ENCODE measurements at places on chromosomes 12 and 14. TPM values are rescaled to one million over a fixed set of nuclear protein-coding genes. Genes with fewer than 3 reads are reported as not detected.
A peak's percentile ranks its signal among the peaks of the same experiment; 100 is the strongest.

- DNase-seq: no peak
These were observed 1.2 kb downstream of the FOS start for GRCh38 chr14:75279763-75280290.

DNA sequence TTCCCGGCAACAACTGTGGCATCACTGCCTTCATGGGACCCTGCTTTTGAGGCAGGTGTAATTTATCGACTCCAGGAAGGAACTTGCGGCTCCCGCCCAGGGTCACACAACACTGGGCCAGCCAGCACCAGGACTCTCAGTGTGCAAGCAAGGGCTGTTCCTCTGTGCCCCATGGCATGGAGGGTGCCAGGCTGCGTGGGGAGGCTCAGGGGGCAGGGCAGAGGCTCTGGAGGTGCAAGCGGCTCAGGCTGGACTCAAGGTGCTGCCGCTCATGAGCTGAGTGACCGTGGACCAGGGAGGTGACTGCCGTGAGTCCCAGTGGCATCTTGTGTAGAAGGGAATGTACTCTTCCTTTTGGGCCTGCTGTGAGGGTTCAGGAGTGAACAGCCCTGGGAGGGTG is 57.6 kb downstream of the SLC24A4 start:
- no peak for DNase-seq

GRCh38 chr14:99575043-99576023 is 28.7 kb downstream of the CCDC85C start:
- no peak for DNase-seq

- no peak for DNase-seq
These were observed 111.7 kb downstream of the TBX5 start for GRCh38 chr12:114294303-114294685.

DNA sequence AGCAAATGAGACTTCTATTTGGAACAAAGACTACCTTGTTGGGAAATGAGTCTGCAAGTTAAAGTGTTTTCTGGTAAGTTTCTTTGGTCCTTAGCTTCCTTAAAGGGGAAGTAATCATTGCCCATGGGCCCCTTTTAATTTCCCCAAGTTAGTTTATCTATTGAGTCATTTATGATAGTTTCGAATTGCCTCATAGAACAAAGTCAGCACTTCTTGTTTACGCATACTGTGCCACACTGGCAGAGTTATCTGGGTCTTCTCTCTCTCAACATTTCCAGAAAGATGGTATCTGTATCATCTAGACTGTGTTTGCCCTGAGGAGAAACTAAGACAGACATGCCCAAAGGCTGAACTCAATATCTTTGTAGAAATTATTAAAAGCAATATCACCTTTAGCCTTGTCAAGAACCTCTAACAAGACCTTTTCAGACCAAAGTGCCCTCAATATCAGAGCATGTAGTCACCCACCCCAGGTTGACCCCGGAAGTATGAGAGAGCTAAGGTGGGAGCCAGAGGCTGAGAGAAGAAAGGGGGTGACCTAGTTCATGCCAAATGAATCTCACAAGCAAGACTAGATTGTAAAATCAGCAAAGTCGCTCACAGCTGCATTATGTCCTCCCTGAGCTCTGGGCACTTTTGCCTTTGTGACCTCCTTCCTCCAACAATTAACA is 40.0 kb downstream of the GPR65 start:
- DNase-seq: no peak

- DNase-seq: no peak
These were observed 1.4 kb downstream of the GNS start for GRCh38 chr12:64757771-64758170.

DNA sequence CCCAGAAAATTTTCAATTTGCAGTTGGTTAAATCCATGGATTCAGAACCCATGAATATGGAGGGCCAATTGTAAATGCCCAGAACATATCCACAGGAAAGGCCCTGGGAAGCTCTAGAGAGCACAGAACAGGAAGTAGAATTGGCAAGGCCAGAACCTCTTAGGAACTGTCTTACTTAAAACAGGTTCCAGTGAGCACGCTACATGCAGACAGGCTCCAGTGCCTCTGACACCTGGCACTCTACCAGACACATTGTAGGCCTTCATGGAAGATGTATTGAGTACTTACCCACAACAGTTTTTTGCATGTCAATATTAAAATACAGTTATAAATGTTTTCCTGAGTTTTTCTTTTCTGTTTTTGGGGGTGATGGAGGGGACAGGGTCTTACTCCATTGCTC is 188.2 kb upstream of the FRMD6 start:
- no peak for DNase-seq

GRCh38 chr12:34344851-34345522 is 322.7 kb downstream of the ALG10 start:
- no peak for DNase-seq

GRCh38 chr12:50314636-50315312 is 31.5 kb upstream of the LIMA1 start:
- DNase-seq: peak; percentile 78

- no peak for DNase-seq
These were observed 48.9 kb downstream of the LRRIQ1 start for GRCh38 chr12:85085066-85085465.

GRCh38 chr14:37021390-37021789 is 151.0 kb downstream of the SLC25A21 start:
- no peak for DNase-seq

- no peak for DNase-seq
These were observed 15.8 kb downstream of the TSPAN8 start for GRCh38 chr12:71142016-71142415.

DNA sequence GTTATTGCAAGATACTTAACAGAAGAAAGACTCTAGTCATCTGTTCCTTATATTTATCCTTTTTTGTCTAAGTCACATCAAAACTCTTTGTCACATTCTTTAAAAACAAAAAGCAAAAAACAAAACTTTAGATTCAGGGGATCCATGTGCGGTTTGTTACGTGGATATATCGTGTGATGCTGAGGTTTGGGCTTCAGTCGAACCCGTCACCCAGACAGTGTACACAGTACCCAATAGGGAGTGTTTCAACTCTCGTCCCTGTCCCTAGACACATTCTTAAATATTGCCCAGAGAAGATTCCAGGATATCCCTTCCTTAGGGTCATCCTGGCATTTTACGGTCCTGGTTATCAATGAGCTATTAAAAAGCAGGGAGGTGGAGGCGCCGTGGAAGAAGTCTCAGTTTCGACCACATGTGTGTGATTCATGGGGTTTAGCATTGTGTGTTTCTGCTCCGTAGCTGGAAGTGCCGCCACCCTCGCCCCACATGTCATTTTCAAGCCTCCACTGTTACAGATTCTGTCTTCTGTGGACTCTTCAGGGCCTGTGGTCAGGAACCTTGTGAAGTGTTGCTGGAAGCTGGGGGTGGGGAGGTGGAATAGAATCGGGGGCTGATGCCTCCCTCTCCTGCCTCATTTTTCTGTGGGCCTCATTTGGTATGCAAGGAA is 19.9 kb downstream of the CCND2 start:
- DNase-seq: no peak

The CD9 gene
- 1,153 TPM for total RNA-seq

The BDKRB1 gene
- total RNA-seq: not detected

The KLHDC1 gene
- total RNA-seq: 6.6 TPM

The TMEM30B gene
- 0.34 TPM for total RNA-seq
